NCI-H1105 (cell line): ENCODE measurements at places on chromosomes 16 and 17.

- no peak for DNase-seq
Measured at GRCh38 chr16:68768771-68769170, 31.7 kb downstream of the CDH1 start.

DNA sequence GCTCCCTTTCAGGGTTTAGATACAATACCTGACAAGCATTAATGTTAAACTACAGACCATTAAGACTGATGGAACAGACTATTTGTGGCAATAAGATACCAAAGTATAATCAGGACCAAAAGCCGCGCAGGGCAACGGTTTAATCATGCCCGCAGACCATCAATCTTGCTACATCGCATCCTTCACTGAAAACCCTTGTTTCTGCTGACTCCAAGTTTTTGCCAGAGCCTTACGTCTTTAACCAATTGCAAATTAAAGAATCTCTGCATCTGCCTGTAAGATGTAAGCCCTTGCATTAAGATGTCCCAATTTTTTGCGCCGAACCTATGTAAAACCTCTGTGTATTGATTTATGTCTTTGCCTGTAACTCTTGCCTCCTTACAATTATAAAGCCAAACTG lies 94.2 kb upstream of the RBBP6 start:
- DNase-seq, result no peak

- DNase-seq, result no peak
Measured at GRCh38 chr16:12462426-12463280, 341.0 kb downstream of the CPPED1 start.

DNA sequence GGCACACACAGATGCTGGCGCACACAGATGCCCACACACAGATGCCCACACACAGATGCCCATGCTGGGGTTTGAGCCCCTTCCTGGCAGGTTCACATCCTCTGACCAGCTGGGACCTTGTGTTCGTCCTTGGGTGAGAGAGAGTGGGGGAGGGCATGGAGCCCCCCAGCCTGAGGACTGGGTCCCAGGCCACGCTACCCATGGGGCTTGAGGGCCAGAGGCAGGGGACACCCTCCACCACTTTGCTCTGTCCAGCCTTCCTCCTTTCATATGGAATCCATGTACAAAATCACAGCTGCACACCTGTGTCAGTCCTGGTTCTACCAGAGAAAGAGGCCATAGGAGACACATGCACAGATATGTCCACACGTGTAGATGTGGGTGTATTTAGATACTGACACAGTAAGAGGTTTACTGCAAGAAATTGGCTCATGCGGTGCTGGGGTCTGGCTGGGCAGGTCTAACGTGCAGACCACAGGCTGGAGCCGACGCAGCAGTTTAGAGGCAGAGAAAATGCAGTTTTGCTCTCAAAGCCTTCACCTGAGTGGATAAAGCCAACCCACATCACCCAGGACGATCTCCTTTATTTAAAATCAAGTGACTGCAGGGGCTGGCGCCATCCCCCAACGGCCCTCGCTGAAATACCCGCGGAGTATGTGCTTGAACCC lies 10.8 kb downstream of the SLC22A31 start:
- DNase-seq, result no peak

GRCh38 chr16:13863075-13863765 lies 56.7 kb upstream of the ERCC4 start:
- no peak for DNase-seq

- DNase-seq, result no peak
Measured at GRCh38 chr16:70159355-70160348, 13.9 kb upstream of the CLEC18C start.

DNA sequence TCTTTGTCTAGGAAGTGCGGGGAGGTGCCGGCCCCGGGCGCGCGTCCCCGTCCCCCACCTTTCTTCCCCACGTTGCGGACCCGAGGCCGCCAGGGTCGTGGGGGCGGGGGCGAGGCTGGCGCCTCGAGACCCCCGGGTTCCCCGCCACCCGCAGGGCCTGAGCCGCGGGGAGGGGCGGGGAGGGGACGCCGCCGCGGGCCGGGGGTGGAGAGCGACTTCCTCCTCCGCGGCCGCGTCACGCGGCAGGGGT lies 1.8 kb upstream of the ACTG1 start:
- DNase-seq, result no peak

- no peak for DNase-seq
Measured at GRCh38 chr16:75658175-75658574, 10.6 kb downstream of the TERF2IP start.

GRCh38 chr16:14249291-14250032 lies 178.3 kb downstream of the MRTFB start:
- peak; percentile 25 for DNase-seq

DNA sequence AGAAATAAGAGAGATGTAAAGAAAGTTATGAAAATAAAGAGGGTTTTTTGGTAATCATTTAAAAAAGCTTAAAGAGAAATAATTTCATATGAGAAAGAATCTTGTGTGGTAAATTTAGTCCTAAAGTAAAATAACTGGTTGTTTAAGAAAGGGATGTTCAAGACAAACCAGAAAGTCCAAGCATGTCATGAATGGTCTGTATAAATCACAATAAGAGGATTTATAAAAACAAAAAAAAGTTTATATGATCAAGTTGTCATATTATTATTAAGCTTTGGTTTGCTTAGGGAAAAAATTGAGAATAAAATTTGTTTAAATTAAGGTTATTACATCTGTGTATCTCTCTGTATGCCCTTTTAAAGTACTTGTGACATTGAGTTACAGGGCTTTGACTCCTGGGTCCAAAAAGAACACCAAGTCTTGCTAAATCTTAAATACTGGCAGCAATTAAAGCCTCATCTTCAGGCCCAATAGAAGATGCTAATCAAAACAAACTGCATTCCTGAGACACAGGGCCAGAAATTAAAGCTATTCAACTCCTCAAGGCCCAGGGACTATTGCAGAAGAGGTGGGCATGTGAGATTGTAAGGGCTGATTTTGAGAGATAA lies 15.6 kb upstream of the TRIM25 start:
- DNase-seq, result no peak

- DNase-seq, result no peak
Measured at GRCh38 chr16:57755726-57756423, 20.3 kb downstream of the KATNB1 start.

- no peak for DNase-seq
Measured at GRCh38 chr17:69048634-69049033, 12.1 kb downstream of the ABCA9 start.

DNA sequence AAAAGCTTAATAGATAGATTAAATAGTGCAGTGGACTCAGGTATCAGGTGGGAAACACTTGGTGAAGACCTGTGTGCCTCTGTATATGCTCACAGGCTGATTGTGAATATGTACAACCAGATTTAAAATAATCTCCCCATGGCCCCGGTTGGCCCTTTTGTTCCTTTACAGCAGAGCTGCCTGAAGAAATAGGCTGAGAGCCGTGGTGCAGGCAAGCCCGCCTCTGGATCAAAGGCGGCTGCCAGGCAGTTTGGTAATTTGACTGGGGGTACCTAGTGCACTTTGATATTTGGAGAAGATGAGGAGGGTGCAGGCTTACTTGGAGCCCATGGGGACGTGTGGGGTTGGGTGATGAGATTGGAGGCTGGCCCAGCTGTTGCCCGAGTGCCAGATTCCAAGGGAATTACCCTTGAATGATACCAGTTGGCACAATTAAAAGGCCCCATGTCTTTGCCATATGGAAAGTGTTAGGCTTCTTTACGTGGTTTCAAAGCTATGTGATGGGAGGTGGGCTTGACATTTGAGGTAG lies 5.0 kb downstream of the NKD1 start:
- no peak for DNase-seq

- no peak for DNase-seq
Measured at GRCh38 chr16:59783191-59783590, 1049.1 kb upstream of the GOT2 start.

DNA sequence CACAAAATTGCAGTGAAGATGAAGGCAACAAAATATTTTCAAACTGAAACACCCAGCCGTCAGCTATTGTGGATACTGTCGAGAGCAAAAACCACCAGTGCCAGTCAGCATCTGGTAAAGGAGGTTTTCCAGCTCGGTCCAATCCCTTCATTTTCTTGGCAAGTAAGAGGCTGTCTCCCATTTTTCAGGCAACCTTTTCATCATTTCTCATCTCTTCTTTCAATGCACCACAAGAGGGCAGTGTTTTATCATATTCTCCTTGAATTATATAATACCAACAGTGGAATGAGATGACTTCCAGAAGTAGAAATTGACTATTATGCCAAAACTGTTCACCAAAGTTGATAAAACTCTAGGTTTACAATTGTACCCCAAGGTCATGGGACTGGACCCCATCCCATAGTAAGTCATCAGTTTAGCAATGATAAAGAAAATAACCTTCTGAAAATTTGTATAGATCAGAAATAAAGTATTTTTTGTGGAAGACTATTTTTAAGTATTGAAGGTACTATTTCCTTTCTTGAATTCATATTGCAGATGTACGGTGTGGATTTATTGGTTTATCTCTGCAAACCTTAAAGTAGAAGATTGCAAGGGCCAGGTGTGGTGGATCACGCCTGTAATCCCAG lies 16.8 kb downstream of the NQO1 start:
- DNase-seq, result peak; percentile 35

DNA sequence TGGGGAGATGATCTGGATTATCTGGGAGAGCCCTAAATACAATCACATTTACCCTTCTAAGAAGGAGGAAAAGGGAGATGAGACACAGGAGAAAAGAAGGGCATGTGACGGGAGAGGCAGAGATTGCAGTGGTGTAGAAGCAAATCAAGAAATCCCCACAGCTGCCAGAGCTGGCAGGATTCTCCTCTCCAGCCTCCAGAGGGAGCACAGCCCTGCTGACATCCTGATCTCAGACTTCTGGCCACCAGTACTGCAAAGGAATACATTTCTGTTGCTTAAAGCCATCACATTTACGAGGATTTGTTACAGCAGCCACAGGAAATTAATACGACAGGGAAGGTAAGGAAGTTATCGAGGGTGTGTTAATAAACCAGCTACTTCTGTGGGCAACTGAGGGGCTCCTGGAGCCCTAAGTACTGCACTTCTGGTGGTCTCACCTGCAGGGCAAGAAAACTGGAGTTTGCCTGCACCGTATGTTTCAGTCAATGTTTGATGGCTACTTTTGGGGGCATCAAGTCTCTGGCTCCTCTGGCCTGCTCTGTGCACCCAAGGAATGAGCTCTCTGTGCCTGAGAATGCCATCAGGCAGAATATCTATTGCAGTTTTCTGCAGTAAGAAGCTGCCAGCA lies 22.9 kb upstream of the CDH13 start:
- DNase-seq, result no peak

- DNase-seq, result no peak
Measured at GRCh38 chr16:69324585-69325253, 5.7 kb downstream of the PDF start.

GRCh38 chr17:1123921-1124715 lies 55.7 kb downstream of the ABR start:
- peak; percentile 67 for DNase-seq

DNA sequence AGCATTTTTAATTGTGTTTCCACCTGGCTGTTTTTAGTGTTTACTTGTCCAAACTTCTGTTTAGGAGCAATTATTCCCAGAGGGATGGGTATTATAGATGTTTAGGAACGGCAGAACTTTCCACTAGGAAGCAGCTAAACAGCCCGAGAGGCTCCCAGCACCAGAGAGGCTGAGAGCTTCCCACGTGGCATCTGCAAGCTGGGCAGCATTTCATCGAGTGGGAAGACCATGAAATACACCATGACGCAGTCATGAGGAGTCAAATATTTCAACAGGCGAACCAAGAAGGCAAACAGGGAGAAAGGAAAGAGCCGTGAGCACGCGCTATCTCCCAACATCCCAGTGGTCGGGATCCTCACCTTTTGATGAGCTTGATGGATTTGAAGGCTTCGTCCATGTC lies 24.1 kb downstream of the TMEM204 start:
- no peak for DNase-seq

DNA sequence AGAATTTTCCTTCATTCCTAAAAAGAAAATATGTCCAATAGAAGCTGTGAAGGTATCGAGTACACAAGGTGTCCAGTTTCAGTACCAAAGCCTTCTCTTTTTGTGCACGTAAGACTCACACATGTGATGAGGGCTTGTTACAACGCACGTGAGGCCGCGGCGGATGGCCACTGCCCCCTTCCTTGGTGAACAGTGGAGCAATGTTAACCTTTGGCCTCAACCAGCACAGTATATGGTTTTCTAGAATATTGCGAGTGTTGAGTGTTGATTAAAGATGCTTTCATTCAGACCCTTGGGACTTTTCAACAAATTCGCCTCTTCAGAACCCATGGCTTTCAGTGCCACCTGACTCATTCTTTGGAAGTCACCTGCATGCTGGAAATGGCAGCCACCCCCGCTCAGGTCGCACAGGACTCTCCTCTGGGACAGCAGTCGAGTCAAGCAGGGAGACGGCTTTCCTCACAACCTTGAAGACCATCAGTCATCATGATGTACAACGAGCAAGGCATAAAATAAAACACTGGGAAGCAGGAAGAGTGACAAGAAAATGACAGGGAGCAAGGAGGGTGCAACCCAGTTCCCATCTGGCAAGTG lies 14.5 kb downstream of the MAP1LC3B start:
- DNase-seq, result no peak
